Prostate gland (tissue), 2 donors: ENCODE measurements at places on chromosomes 2 and 18. TPM values are rescaled to one million over a fixed set of nuclear protein-coding genes. Genes with fewer than 3 reads are reported as not detected.

The CDKL4 gene
- total RNA-seq: not detected

DNA sequence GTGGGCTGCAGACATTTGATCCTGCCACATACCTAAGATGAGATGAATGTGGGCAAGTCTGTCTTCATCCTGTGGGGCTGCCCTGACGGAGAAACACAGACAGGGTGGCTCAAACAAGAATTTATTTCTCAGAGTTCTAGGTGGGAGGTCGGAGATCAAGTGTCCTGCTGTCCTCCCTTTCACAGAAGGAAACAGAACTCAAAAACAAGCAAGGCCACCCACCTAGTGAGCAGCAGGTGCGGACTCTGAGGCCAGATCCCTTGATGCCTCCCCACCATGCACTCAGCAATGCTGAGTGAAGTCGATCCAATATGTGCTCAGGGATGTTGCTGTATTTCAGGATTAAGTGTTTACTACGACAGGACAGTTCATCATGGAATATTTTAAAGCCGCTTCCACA, 63.0 kb upstream of the SNTG2 start:
- no peak for DNase-seq
- no peaks in the 10 kb centered on the region for H3K4me1 ChIP-seq
- no peak overlapping the region for H3K27ac ChIP-seq
- H3K27me3 ChIP-seq: no peaks in the 10 kb centered on the region
- H3K36me3 ChIP-seq: no peaks in the 10 kb centered on the region
- H3K4me3 ChIP-seq: no peak overlapping the region

DNA sequence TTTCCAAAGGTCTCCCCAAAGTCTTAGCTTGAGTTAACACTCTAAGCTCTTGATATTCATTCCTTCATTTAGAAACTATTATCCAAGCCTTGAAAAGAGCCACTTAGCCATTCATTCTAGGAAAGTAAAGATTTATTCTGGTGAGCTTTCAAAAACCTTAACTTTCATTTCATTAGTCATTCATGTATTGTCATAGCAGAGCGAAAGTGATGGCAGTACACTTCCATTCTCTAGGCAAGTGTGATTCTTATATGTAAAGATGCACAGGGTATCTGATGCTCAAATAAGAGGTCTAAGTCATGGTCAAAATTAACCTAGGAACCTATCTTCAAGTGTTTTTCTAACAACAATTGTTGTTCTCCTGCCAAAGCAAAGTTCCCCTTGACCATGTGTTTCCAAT, 553.0 kb upstream of the FANCL start:
- H3K27ac ChIP-seq: no peak overlapping the region
- no peak for DNase-seq
- no peaks in the 10 kb centered on the region for H3K36me3 ChIP-seq
- no peaks in the 10 kb centered on the region for H3K4me1 ChIP-seq

GRCh38 chr2:214217136-214217535, 193.7 kb upstream of the VWC2L start:
- H3K27ac ChIP-seq: no peak overlapping the region
- H3K36me3 ChIP-seq: no peaks in the 10 kb centered on the region
- no peaks in the 10 kb centered on the region for H3K27me3 ChIP-seq
- no peaks in the 10 kb centered on the region for H3K4me1 ChIP-seq
- H3K4me3 ChIP-seq: no peak overlapping the region

The SATB2 gene
- total RNA-seq: 5.2 TPM

The SLC11A1 gene
- 11.4 TPM for total RNA-seq

GRCh38 chr2:3312576-3313345, 64.9 kb downstream of the EIPR1 start:
- DNase-seq: no peak
- no peaks in the 10 kb centered on the region for H3K36me3 ChIP-seq
- H3K4me3 ChIP-seq: no peak overlapping the region
- H3K4me1 ChIP-seq: no peaks in the 10 kb centered on the region
- no peaks in the 10 kb centered on the region for H3K27me3 ChIP-seq

DNA sequence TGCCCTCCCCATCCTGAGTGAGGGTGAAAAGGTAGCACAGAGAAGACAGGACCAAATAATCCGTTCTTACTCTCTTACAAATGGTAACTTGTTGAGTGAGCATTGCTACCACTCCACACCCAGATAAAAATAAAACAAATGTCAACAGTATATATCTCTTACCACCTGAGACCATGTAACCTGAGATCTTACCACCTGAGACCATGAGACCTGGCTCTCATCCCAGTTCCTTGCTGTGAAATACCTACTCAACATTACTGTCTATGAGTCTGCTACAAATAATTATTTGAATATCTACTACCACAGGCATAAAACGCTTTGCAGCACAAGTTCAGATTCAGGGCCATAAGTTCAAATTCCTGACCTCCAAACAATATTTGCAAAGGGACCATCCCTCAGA, 234.7 kb downstream of the C1D start:
- H3K27ac ChIP-seq: no peak overlapping the region
- no peaks in the 10 kb centered on the region for H3K36me3 ChIP-seq
- H3K4me1 ChIP-seq: no peaks in the 10 kb centered on the region

- H3K36me3 ChIP-seq: no peaks in the 10 kb centered on the region
- no peak for DNase-seq
- H3K4me1 ChIP-seq: no peaks in the 10 kb centered on the region
- H3K27me3 ChIP-seq: no peaks in the 10 kb centered on the region
- no peak overlapping the region for H3K4me3 ChIP-seq
Measured at GRCh38 chr2:239381709-239382134, 19.1 kb downstream of the HDAC4 start.

- H3K27me3 ChIP-seq: peaks cover 3% of the 10 kb centered on the region
- H3K4me1 ChIP-seq: no peaks in the 10 kb centered on the region
- H3K4me3 ChIP-seq: peak overlapping the region; percentile 17
- no peak overlapping the region for H3K27ac ChIP-seq
Measured at GRCh38 chr2:43831543-43832294, 6.9 kb downstream of the ABCG5 start.

The METTL8 gene
- total RNA-seq: 18.0 TPM

DNA sequence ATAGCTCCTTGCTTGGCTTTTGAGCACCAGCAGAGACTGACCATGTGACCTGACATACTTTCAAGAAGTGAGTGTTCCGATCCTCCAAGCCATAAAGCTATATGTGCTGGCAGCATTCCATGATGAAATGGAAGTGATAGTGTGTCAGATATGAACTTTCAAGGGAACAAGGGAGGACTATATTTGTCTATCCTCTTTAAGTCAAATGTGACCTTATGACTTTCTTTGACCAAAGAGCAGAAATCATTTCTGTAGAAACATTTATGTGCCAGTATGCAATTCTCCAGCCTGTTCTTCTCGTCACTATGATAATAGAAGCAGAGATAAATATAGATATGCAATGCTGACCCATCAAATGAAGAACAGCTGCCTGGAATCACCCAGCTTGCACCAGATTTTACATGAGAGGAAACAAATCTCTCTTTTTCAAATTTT, 14.4 kb downstream of the HYCC2 start:
- H3K4me1 ChIP-seq: no peaks in the 10 kb centered on the region
- no peaks in the 10 kb centered on the region for H3K36me3 ChIP-seq
- H3K27ac ChIP-seq: no peak overlapping the region
- no peaks in the 10 kb centered on the region for H3K27me3 ChIP-seq

The SCN2A gene
- total RNA-seq: 1.4 TPM

- peak overlapping the region; percentile 41 for H3K4me3 ChIP-seq
- H3K4me1 ChIP-seq: no peaks in the 10 kb centered on the region
- H3K27me3 ChIP-seq: no peaks in the 10 kb centered on the region
- H3K36me3 ChIP-seq: no peaks in the 10 kb centered on the region
- DNase-seq: no peak
- no peak overlapping the region for H3K27ac ChIP-seq
Measured at GRCh38 chr2:131034122-131035051, 58.9 kb downstream of the FAM168B start.
